ENCODE measurements at places on chromosomes 5 and 9.

- no peak for DNase-seq
Measured at GRCh38 chr9:99006511-99006910, 62.8 kb downstream of the COL15A1 start.

- no peak for DNase-seq
Measured at GRCh38 chr9:75490326-75490725, 400.1 kb upstream of the PCSK5 start.

DNA sequence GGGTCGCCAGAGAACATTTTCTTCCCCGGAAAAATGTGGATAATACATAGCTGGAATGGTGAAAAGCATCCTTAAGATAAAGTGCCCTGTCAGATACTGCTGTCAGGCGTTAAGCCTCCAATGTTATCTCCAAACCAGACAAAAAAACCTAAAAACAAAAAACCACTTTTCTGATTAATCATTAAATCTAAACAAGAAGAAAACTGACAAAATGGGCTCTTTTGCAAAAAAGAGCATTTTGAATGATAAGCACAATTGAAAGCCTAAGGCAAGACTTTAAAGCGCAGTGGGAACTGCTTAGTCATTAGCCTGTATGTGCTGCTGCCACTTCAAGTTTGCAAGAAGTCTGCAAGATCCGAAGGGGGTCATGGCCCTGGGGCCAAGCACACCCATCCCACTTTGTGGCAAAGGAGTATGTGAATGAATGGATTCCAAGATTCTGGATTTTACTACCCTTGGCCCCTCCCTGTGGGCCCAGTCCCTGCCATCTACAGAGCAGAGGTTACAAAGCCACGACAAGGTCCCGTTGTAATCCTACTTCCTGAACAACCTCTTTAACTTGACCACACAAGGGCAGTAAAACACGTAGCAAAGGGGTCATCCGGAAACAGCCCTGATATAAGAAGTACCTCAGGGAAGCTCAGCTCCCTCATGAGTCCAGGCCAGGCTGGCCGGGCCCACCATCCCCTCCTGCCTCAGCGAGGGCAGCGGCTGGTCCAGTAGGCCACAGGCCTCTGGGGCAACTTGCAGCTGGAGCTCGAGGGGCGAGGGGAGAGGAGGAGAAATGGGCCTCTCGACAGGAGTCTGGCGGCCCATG is 29.7 kb downstream of the SHB start:
- no peak for DNase-seq

- DNase-seq = no peak
Measured at GRCh38 chr5:144329681-144330080, 159.0 kb downstream of the KCTD16 start.

DNA sequence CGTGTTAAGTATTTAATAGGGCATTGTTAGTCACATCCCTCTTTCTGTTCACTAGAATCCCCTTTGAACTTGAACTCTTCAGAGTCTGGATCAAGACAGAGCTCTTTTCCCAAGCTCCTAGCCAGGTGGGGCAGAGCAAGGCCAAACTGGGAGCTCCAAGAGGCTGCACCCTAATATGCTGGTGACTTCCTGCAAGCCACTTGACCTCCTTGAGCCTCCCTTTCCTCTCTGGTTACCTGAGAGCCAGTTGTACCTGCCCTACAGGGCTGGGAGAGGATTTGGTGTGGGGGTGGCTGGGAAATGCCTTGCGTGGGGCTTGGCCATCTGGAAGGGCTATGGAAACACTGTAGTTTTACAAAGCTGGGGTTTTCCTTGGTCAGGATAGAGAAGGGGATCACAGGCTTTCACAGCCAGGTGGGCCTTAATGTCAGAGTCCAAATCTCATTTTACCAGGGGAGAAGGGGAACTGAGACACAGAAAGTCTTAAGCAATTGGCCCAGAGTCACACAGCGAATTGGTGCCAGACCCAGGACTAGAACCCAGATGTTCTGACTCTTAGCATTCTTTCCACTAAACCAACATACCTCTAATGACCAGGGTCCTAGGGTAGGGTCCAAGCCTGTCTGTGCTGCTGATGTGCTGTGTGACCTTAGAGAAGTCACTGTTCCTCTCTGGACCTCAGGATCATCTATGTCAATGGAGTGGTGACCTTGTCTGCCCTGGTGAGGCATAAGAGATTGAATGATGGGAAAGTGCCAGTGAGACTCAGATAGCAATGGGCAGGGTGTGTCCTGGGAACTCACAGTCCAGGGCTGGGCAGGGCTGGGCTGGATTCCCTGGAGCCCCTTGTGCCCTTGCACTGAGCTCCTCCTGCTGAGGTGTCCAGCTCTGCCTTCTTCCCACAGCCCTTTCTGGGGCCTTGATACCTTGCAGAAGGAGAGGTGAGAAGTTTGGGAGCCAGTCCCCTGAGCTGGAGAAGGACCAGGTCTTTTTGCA is 35.8 kb downstream of the GSN start:
- DNase-seq = no peak

- no peak for DNase-seq
Measured at GRCh38 chr5:126126574-126126973, 296.6 kb upstream of the GRAMD2B start.

DNA sequence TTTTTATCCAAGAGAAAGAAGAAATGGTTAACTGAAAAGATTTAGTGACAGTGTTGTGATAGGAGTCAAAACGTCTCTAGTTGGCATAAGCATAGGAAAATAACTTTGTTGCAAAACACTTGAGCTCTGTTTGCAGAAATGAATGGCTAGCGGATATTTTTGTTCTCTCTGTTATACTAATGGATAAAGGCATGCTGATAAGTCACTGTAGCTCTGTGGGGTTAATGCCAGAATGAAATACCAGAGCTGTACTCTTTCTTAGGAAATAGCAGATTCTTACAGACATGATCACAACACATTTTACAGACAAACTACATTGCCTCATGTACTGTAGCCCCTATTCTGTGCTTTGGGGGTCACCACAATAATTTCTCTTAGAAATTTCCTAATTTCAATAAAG is 202.8 kb downstream of the DMRTA1 start:
- no peak for DNase-seq

GRCh38 chr9:80522465-80522864 is 950.7 kb downstream of the TLE4 start:
- DNase-seq = no peak

DNA sequence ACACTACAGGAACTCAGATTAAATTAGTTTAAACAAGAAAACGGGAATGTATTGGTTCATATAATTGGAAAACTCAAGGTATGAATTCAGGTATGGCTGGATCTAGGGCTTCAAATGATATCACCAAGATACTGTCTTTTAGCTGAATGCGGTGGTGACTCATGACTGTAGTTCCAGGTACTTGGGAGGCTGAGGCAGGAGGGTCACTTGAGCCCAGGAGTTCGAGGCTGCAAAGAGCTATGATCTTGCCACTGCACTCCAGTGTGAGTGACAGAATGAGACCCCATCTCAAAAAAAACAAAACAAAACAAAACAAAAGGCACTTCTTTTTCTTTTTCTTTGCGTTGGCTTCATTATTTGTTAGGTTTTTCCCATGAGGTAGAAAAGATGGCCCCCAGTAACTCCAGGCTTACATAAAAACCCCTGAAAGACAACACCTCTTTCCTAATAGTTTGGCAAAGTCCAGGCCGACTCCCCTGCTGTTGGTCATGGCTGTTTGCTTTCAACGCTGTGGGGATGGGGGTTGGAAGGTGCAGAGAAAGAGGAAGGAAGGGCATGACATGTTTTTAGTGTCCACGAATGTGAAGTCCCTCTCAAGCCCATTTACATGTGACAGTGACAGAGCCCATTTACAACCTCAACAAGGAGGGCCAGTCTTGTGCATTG is 39.8 kb upstream of the CRB2 start:
- no peak for DNase-seq

- DNase-seq = no peak
Measured at GRCh38 chr9:8179381-8180053, 379.9 kb upstream of the DMAC1 start.

DNA sequence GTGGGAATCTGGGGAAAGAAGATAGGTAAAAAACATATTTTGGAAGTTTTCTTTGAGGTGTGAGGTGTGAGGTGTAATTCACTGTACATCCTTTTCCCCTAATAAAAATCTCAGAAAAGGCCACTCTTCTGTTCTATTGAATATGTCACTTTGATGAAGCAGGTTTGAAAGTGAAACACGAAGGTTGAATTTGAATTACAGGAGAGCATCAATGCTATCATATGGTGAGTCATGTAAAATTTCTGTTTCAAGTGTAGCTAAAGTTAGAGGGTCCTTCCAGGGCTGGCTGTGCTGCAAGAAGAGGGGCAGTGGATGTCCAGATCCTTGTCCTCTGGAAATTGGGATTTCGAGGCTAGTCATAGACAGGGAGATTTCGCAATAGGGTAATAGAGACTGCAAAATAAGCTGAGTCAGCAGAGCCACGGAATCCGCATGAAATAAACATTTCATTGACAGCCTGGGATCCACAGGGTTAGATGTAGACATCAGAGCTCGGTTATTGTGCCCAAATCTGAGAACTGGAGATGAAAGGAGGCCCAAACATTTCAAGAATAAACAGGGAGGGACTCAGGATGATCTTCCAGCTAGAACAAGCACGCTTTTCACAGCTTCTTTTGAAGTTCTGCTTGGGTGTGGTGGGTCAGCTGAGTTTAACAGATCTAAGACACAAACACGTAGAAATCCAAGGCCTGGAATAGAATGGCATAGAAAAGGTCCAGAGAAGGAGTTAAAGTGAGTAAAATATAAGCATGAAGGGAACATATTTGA is 194.4 kb upstream of the CDKN2B start:
- no peak for DNase-seq

DNA sequence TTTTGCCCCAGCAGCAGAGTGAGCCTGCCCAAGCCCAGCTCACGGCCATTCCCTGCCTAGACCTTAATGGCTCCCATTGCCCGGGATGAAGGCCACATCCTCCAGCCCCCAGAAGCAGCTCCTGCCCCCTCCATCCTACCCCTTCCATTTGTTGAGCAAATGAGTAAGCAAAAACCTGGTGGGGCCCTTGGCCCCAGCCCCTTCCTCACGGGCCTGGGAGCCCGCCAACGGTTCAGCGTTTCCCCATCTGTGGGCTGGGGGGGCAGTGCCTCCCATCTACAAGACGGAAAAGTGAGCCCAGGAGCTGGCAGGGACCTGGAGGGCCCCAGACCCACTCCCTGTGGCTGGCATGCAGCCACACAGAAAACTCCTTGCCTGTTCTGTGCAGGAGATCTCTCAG is 4.4 kb downstream of the CCDC187 start:
- DNase-seq = no peak

DNA sequence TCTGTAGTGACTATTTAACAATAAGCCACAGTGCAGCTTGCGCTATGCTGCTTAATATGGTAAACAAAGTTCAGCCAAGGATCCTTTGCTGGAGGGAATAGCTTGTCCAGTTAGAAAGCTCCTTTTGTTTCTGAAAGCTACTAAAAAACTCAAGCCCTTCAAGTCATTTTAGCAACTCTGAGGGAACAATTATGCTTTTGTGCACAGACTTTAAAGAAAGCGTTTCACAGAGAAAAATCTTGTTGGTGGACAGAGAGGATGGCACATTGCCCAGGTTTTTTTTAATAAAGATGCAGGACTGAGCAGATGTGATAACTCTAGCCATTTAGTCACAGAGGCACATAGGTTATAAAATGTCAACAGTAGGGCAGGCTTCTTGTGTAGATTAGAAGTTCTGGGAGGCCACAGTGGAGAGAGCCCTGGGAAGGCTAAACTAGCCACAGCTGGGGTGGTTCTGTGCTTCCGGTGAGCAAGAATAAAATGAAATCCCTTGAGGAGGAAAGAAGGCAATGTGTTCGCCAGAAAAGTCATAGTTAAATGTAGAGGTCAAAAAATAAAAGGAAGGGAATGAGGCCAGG is 63.4 kb downstream of the ALDH7A1 start:
- no peak for DNase-seq

DNA sequence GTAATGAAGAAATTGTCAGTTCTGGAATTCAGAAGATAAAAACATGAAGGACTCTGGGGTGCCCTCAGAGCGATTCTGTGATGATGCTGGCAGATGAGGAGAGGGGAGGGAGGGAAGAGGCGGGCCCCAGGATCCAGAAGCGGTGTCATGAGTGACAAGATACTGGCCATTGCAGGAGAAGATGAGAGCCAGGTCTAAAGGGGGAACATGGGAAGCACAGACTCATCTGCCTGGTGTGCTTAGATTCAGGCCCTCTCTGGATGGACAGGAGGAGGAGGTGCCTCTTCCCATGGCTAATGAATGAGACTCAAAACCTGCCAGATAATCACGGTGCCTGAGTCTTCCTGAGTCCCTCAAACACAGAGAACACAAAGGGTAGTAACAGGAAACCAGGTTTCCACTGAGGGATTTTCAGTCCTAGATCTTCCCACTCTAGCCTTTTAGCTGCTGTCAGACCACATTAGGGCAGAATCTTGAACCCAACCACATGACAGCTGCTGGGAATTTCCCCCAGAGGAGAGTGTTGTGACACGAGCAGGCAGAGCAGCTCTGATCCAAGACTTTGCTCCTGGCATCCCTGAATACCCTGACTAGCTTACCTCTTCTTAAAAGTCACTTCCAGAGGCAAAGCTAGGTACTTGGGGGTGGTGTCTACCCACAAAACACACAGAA is 28.2 kb upstream of the HSPA9 start:
- no peak for DNase-seq

- DNase-seq = no peak
Measured at GRCh38 chr9:127549751-127550150, 62.3 kb upstream of the STXBP1 start.

GRCh38 chr5:59897075-59897474 is 3.5 kb upstream of the PDE4D start:
- no peak for DNase-seq

GRCh38 chr9:34592895-34593601 is 3.5 kb upstream of the CNTFR start:
- DNase-seq = no peak

- DNase-seq = no peak
Measured at GRCh38 chr5:139882316-139882715, 86.7 kb downstream of the PSD2 start.

DNA sequence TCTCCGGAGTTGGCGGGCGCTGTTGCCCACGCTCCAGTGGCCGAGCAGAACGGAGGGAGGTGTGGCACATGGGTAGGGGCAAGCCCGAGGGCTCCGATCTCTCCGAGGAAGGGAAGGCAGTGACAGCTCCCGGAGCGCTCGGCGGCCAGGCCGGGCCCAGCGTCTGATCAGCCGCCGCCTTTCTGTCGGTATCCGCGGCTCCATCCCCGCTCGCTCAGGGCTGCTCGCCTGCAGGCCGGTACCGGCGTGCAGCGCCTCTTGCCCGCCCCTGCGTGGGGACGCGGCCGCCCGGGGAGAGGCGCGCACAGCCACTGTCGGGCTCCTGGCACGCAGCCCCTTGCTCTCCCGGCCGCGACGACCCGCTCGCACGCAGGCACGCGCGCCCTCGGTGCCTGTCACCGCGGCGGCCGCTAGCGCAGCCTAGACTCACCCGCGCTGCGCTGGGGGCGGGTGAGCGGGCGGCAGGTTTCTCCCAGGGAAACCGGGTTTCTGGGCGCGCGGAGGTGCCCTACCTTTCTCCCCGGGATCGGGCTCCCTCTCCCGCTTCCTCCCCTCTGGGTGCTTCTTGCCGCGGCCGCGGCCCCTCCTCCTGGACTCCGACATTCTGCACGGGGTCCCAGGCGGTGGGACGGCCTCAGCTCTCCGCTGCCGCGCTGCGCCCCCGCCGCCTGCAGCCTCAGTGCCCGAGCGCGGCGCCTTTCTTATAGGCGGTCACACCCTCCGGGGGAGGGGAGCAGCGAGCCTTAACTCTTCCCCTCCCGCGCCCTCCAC is 108.4 kb downstream of the PSD2 start:
- DNase-seq = no peak

GRCh38 chr5:168408561-168409305 is 77.5 kb upstream of the RARS1 start:
- no peak for DNase-seq

Measured in stimulated activated CD4-positive, alpha-beta T cell treated with anti-CD3 and anti-CD28 coated beads, Interleukin-15, amount 100 ng/mL, for 1 hour (primary cell).